Stimulated activated CD4-positive, alpha-beta T cell treated with anti-CD3 and anti-CD28 coated beads, Interleukin-1b, Interleukin-23, amount 100 ng/mL, for 1 hour (primary cell): ENCODE measurements at places on chromosomes 7 and 10.

DNA sequence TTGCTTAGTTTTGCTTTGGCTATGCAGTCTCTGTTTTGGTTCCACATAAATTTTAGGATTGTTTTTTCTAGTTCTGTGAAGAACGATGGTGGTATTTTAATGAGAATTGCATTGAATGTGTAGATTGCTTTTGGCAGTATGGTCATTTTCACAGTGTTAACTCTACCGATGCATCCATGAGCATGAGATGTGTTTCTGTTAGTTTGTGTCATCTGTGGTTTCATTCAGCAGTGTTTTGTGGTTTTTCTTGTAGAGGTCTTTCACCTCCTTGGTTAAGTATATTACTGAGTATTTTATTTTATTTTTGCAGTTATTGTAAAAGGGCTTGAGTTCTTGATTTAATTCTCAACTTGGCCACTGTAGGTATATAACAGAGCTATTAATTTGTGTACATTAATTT lies 78.2 kb upstream of the ZNF92 start:
- no peak for DNase-seq

GRCh38 chr10:69861251-69862240 lies 59.8 kb downstream of the COL13A1 start:
- DNase-seq, result no peak

DNA sequence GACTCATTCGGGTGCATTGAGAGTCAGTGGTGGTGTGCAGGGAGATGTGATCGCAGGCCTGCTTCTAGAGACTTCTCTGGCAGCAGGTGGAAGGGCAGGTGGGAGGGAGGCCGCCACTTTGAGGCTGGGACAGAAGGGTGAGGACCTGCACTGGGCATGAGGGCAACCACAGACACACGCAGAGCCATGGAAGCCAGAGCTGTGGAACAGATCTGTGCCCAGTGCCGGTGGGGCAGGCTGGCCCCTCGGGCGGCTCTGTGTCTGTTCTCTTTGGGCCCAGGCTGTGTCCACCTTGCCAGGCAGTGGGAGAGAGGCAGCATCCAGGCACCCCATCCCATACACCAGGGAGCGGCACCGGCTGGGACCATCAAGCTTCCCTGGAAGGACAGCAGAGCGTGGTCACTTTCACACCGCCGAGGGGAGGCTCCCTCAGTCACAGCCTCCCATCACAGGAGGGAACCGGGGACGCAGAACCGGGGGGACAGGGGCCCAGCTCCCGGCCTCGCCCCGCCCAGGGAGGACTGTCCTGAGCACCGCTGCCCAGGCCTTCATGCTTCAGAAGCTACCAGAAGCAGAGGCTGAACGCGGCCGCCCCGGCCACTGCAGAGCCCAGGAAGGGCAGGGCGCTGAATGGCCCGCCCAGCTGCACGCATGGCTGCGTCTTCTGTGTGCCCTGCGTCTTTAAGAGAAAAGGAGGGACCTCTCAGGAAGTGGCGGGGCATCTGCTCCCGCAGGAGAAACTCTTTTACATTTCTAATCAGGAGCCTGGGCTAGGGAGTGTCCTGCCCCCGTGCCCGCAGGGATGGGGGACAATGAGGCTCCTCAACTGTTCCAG lies 32.1 kb downstream of the EN2 start:
- no peak for DNase-seq

- DNase-seq, result no peak
Observed at GRCh38 chr10:86786368-86786767, 29.9 kb downstream of the BMPR1A start.

- no peak for DNase-seq
Observed at GRCh38 chr10:8043569-8044306, 10.8 kb upstream of the GATA3 start.
